ENCODE measurements at places on chromosomes 7 and 10.
A peak's percentile ranks its signal among the peaks of the same experiment; 100 is the strongest.

DNA sequence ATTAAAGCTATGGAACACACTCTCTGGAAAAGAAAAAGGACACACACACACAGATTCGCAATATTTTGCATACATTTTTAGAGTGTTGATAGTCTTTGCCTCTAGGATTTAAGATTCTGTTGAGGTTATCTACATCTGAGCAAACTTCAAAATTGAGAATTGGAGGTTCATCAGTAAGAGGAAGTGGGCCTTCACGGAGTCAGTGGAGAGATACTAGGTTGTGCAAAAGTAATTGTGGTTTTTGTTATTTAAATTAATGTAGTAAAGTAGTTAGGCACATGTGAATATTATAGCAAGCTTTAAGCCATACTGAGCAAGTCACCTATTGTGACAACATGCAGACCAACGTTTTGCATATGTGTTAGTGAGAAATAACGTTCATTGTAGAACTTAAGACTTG, 19.8 kb upstream of the NXPH1 start:
- no peak for DNase-seq

- no peak for DNase-seq
Measured at GRCh38 chr7:31500656-31501055, 13.2 kb upstream of the ITPRID1 start.

GRCh38 chr10:107754814-107755213, 590.3 kb upstream of the SORCS1 start:
- DNase-seq, result no peak

GRCh38 chr10:112907893-112908292, 42.2 kb upstream of the TCF7L2 start:
- no peak for DNase-seq

DNA sequence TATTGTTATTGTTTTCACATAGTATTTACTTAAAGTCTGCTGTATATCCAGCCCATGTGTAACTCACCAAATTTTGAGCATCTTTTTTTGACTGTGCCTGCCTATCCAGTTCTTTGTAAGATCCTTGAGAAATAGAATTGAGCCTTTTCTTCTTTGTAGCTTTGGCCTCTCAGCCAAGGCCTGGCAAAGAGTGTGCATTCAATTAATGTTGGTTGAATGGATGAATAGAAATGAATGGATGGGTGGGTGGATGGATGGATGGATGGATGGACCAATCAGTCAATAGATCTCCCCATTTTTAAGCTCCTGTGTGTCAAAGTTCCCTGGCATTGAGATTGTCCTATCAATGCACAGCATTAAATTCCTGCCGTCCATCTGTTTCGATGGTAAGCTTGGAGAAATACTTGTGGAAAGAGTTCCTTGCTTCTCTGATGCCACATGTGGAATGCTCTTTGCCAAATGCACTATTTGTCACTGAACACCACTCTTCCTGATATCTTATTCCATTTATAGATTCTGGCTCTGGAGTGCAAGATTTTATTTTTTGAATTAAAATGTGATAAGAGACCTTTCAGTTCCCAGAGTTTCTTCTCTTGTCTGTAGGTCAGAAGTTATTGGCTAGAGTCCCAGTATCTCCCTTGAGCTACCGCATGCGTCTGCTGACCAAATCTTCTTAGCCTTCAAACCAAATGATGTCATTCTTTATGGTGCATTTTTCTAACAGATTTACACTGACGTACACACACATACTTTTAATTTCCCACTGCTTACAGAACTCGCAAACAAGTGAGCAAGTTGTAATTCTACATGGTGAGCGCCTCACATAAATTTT, 20.7 kb upstream of the ADRB1 start:
- DNase-seq, result no peak

GRCh38 chr7:2980401-2981102, 63.1 kb downstream of the CARD11 start:
- DNase-seq, result no peak

DNA sequence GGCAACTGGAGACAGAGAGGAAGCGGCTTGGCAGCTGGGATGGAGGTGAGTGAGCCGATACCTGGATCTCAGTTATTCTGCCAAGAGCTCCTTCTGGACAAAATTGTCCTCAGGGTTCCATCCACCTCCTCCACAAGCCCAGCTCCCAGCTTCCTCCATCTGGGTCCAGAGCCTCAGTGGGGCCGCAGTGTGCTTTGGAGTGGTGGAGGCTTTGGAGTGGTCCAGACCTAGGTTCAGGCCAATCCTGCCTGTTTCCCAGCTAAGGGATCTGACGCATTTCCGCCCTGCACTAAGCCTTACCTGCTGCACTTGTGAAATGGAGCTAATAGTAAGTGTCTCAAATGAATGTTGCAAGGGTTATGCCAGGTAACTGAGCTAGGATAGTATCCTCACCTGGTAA, 355.7 kb upstream of the SHH start:
- DNase-seq, result no peak

GRCh38 chr10:7283246-7283645, 127.6 kb downstream of the SFMBT2 start:
- DNase-seq, result no peak

- DNase-seq, result no peak
Measured at GRCh38 chr7:2687338-2687869, 598 bp upstream of the AMZ1 start.

- no peak for DNase-seq
Measured at GRCh38 chr10:125399289-125399688, 238.9 kb upstream of the CTBP2 start.

DNA sequence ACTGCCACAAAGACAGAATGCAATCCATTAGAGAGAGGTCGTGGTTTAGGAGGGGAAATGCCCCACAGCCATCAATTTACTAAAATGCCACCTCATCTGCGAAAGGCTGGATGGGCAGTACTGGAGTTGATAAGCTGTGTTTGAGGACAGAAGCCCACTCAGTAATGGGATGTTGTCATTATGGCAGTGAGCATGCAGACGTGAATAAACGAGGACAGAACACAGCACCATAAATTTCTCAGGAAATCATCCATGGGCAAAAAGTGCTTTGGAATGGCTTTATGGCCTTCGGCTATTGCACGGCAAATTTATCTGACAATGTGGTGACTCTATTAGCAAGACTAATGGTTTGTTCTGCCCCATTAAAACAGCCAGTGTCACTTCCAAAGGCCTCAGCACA, 15.9 kb upstream of the C10orf53 start:
- DNase-seq, result no peak

GRCh38 chr10:63200431-63200830, 67.3 kb downstream of the NRBF2 start:
- no peak for DNase-seq

GRCh38 chr10:127756264-127756663, 19.3 kb downstream of the FOXI2 start:
- DNase-seq, result no peak

DNA sequence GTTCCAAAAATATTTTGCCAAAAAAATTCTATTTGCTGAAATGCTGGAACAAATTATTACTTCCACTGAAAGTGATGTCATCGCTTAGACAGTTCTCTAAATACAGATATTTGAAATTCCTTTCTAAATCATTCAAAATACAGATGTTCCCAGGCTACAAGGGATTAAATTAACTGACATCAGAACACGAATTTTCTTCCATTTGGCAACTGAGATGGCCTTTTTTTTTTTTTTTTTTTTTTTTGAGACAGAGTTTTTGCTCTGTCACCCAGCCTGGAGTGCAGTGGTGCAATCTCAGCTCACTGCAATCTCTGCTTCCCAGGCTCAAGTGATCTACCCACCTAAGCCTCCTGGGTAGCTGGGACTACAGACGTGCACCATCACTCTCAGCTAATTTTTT, 57.0 kb downstream of the P4HA1 start:
- DNase-seq, result no peak

GRCh38 chr10:87534173-87534858, 29.6 kb downstream of the MINPP1 start:
- peak; percentile 23 for DNase-seq

DNA sequence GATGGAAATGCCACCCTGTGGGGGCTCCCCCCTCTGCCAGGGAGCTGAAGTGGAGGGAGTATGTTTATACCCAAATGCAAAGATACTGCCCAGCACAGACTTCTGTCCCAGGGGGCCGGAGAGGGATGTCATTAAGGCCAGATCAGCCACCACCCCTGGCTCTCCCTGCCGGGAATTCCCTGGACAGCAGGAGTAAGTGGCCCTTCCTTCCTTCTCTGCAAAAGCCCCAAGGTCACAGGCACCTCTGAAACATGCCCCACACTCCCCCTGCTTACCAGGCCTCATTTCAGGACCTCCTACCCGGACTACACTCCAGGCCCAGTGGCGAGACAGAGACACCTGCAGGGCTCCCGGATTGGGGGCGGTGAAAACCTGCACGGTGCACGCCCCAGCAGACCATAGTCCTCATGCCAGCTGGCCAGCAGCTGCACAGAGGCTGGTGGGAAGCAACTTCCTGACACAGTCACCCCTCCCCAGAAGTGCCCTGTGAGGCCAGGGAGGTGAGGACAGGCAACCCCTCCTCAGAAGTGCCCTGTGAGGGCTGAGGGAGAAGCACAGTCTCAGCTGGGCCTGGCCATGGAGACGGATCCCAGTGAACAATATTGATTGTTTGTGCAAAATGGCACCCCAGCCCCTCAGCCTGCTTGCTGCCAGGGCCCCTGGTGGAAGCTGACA, 33.0 kb upstream of the RET start:
- DNase-seq, result no peak

DNA sequence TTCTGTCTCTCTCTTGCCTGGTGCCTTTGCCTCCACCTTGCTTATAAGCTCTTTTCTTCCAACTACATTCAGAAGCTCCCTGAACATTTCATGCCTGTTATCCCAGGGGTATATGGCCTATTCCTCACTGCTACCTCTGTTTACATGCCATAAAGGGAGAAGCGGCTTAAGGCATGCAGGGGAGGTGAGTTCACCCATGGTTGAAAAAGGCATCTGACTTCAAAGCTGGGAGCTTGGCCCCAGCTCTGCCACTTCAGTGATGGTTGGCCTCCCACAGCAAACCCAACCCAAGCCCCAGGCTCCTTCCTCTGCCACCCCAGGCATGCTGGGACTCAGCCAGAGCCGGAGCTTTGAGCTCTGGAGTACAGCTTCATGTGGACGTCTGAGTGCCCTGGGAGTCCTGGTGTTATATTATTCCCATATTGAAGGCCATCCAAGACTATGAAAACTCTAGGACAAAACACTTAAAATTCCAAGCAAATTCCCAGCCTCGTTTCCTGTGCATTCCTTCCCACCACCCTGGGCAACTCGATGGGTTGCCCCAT, 468.6 kb upstream of the ZMIZ1 start:
- no peak for DNase-seq

DNA sequence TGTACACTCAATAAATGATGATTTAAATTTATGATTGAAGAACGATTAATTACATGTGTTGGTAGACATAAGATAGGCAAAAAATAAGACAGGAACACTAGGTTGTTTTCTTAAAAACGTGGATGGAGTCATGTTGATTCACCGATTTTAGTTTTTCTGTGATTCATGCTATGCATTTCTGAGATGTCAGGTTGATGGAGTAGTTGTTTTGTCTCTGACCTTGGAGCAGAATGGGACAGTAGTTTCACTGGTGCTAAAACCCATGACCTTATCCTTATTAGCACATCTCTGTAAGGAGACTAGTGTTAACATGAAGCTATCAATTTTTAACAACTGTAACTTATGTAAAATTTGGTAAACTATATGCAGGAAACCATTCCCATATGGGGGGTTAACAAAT, 611.6 kb upstream of the FZD8 start:
- DNase-seq, result no peak

GRCh38 chr10:121243609-121244241, 354.5 kb downstream of the FGFR2 start:
- DNase-seq, result no peak

DNA sequence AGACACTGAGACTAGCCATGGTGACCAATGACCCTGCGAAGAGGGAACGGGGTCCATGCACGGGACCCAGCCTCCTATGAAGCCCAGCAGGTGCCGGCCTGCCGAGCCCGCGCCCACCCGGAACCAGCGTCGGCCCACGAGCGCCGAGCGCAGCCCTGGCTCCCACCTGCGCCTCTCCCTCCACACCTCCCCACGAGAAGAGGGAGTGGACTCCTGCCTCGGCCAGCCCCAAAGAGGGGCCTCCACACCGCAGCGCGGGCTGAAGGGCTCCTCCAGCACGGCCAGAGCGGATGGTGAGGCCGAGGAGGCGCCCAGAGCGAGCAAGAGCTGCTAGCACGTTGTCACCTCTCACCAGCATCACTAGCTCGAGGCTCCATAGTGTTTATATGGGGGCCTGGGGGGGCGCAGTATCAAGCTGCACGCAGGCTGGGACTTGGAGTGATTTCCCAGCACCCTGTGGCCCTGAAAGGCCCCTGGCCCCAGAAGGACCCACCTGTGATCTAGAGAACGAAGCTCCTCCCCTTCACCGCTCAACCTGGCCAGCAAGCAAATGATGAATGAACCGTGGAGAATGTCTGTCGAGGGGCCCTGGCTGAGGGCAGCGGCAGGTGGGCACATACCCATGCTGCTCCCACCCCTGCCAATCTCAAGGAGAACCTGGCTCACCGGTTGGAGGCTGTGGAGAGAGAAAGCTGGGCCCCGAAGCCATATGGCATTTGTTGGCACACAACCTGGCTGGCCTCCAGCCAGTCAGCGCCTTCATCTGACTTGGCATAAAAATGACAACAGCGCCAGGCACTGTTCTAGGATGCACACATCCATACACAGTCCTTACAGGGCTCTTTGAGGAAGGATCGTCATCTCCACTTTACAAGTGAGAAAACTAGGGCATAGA, 30.7 kb downstream of the GHRHR start:
- no peak for DNase-seq

GRCh38 chr10:49592726-49593563, 17.2 kb upstream of the SLC18A3 start:
- DNase-seq, result peak; percentile 5

DNA sequence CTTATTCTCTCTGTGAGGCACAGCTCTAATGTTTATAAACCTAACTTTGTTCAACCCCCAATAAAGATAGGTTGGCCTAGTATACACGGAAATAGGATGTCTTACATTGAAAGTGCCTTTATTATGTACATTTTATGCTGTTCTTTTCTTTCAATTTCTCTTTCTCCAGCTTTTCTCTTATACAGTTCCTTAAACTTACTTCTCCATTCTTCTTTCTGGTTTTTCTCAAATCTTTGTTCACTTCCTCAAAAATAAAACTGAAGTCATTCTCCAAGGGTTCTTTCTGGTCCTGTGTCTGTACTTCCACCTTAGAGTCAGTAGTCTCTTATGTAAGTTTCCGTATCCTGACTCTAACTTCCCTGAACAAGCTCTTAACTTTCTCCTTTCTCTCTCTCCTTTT, 29.2 kb upstream of the NAMPT start:
- DNase-seq, result no peak

GRCh38 chr7:106285051-106285854, 470 bp upstream of the NAMPT start:
- DNase-seq, result peak; percentile 97

- no peak for DNase-seq
Measured at GRCh38 chr10:90018819-90019218, 317.4 kb downstream of the KIF20B start.

- DNase-seq, result no peak
Measured at GRCh38 chr7:159070431-159071148, 74.1 kb downstream of the VIPR2 start.
